Activated CD8-positive, alpha-beta T cell treated with anti-CD3 and anti-CD28 coated beads for 36 hours (primary cell): ENCODE measurements at places on chromosomes 7 and 10.

GRCh38 chr10:60739558-60739957 lies 38.7 kb upstream of the CDK1 start:
- DNase-seq: no peak

DNA sequence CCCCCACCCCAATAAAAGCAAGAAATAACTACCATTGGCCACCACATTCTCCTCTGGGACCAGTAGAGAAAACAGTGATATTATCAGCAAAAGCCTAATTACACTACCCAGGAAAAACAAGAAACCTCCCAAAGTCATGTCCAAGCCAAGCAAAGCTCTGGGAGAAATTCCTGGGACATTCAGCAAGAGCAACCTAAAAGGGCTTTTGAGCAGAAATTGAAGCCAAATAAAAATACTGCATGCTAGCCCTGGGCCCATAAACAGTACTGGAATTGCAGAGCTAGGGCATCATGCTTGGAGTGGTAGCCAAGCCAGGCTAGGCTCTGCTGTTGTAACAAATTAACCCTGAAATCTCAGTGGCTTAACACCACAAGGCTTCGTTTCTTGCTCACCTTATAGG lies 347.9 kb downstream of the LRMDA start:
- DNase-seq: no peak

GRCh38 chr7:116733924-116734580 lies 62.1 kb downstream of the MET start:
- no peak for DNase-seq

- DNase-seq: no peak
Observed at GRCh38 chr10:59857049-59857448, 49.3 kb downstream of the CCDC6 start.

DNA sequence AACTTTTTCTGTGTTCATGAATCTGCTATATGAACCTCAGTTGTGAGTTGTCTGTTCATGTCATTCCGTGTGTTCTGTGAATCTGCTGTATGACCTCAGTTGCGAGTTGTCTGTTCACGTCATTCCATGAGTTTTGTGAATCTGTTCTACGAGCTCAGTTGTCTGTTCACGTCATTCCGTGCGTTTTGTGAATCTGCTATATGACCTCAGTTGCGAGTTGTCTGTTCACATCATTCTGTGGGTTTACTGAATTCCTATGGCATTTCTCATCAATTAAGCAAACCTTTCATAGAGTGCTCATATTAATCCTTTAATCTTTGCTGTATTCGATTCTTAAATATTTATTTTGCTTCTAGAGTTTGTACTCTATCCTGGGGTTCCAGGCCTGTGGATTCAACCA lies 150.6 kb downstream of the DIP2C start:
- DNase-seq: no peak
